AML-193 (cell line): ENCODE measurements at places on chromosomes 6 and 20.

DNA sequence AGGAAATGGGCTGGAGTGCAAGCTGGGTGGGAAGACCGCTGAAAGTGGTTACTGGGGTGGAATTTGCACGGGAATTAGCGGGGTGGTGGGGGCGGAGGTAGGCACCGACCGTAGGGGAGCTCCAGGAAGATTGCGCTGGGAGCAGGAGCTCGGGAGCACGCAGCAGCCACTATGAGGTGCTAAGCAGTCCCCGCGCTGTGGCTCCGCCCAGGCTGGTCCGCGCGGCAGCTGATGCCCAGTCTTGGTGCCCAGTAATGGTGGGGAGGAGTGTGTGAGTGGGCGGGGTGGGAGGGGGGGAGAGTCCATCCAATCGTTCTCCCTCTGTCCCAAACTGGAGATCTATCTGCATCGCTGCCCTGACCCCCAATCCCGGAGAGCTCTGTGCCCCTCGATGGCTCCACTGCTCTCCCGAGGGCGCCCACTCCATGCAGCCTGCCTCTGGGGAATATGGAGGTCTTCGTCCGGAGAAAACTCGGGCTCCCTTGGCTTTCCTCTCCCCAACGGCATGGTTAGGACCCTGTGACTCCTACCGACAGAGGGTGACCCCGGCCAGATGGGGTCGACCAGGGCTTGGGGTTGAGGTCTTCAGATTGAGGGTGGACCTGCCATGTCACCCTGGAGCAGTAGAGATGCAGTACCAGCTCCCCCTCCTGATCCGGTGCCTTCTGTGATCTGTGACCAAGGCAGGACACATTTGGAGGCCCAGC, 5.3 kb downstream of the TP53TG5 start:
- DNase-seq: no peak

DNA sequence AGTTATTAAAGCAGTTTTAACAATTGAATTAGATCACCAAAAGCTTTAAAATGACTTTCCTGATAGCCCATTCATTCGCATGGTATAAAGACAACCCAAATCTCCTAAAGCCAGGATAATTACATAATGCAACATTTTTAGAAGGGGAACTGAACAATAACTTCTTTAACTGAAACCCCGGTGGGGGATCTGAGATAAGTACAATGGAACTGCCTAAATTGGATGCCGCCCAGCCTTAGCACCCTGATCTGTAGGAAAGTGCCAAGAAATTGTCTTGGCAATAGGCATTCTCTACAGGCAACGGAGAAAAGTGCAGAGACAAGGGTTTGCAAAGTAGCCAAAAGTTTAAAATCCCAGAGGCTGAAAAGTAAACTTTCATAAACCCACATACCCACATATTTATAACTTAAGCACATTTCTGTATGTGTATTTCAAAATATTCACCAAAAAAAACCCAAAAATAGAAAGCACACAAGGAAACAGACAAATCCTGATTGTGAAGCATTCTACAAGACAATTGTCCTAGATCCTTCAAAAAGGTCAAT, 98.8 kb upstream of the BEND6 start:
- DNase-seq: no peak

DNA sequence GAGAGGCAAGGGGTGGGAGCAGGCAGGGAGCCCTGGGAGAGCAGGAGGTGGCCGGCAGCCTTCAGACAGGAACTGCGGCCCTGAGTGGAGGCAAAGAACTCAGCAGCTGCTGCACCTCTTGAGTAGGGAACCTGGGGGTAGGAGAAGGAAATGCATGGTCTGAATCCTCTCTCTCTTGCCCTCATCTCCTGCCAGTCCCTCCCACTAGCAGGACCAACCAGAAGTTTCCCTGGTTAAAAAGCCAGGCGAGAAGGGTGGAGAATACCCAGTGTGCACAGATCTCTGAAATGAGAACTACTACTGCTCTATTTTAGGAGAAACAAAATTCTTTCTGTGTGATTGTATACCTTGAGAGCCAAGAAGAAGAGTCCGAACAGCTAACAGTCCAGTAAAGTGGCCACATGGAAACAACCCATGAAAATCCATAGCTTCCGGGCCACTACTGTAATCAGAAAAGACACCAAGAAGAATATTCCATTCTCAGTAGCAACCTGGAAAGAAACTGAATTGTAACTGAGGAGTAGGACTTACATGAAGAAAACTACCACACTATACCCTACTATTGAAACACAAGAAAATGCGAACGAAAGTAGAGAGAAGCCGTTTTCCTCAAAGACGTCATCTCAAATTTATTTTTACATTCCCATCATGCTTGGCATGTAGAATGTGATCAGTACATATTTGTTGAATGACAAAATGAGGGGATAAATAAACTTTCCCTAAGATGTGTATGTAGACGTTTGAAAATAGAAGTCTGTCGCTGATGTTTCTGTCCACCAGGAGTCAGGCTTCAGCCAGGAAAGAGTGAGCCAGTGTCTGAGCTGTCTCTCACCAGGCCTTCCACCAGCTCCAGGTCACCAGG, 25.6 kb downstream of the WRNIP1 start:
- peak; percentile 94 for DNase-seq

DNA sequence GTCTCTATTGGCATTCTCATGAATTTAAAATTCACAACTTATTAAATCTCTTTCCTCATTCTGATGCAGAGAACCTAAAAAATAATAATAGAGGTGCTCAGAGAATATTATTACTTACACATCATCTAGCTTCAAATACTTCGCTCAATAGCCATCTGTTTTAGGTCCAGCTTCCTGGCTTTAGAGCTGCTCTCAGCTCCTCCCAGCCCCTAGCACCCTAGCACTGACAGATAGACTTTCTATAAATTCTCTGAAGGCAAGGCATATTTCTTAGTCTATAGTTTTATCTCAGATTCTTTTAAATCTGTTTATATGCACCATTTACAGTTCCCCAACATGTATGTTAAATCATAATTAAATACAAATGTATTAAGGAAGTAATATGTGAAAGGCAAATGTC, 281.3 kb downstream of the PTPRK start:
- no peak for DNase-seq

DNA sequence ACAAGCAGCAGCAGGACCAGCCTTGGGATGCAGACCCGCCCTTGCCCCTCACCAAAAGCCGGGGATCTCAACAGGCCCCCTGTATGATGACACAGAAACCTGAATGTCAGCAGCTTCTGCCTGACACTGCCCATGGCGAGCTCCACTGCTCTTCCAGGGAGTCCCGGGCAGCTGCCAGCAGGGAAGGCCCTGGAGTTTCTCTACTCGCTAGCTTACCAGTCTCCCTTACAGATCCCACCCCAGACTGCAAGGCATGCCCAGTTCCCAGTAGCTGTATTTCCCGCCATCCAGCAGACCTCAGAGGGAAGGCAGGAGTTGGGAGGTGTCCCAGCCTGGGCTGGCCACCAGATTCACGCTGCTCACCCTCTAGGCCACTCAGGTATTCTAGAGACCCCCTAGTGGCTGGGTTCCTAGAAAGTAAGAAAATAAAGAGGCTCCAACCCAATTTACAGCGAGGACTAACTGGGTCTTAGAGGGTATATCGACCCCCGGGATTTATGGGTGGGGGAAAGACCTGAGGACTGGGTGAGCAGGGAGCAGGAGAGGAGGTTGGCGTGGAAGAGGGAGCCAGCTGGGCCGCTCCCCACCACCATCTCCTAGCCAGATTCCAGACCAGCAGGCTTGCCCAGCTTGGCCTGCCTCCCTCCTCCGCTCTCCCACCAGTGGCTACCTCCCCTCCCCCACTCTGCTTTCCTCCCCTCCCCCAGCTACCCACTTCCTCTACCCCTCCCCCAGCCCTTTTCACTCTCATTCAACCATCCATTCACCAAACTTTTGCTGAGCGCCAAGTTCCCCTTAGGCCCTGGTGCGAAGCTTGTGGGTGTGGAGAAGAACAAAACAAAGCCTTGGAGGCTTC, 9.7 kb upstream of the HMGA1 start:
- no peak for DNase-seq

DNA sequence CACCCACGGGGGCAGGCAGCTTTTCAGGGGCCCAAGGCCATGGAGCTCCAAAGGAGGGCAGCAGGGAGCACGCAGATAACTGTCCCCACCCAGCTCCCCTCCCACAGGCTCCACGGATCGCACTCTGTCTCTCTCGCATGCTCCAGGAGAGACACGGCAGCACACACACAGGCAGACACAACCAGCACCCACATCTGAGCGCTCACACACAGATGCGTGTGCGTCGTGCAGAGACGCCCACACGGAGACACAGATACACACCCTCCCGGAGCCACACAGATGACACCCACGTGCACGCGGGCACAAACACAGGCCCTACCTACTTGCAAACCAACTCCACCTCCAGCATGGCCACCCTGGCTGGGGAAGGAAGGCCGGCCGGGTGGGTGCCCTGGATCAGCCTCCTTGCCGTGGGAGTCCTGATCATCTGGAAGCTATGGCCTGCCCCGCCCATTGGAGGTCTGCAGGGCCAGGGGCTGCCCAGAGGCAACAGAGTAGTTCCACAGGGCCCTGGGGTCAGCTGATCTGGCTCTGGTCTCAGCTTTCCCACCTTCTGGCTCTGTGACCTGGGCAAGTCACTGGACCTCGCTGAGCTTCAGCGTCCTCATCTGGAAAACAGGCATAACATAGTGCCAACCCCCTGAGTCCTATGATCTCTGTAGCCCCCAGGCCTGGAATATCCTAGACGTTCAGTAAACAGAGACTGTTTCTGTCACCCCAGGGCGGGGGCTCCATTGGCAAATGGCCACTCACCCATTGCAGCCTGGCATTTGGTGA, 31.5 kb downstream of the AAR2 start:
- no peak for DNase-seq

- no peak for DNase-seq
Measured at GRCh38 chr20:7792150-7792869, 147.9 kb downstream of the HAO1 start.

DNA sequence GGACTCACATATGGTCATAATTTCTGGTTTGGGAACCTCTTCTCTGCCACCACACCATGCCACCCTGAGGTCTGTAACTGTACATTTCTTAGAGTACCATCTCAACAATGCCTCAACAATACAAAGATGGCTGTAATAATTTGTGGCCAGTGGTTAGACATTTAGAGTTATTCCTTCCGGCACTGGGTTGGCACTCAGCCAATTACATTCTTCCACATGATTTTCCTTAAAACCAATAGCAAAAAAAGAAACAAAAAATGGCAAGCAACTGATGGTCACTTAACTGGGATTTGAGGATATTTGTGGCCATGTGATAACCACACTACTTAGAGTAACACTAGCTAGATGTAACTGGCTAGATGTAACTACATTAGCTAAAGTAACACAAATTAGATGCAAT, 79.9 kb downstream of the SEL1L2 start:
- DNase-seq: no peak

GRCh38 chr6:47439348-47439668, 38.3 kb upstream of the CD2AP start:
- no peak for DNase-seq

- no peak for DNase-seq
Measured at GRCh38 chr20:21053002-21053762, 53.0 kb downstream of the LINC00237 start.

DNA sequence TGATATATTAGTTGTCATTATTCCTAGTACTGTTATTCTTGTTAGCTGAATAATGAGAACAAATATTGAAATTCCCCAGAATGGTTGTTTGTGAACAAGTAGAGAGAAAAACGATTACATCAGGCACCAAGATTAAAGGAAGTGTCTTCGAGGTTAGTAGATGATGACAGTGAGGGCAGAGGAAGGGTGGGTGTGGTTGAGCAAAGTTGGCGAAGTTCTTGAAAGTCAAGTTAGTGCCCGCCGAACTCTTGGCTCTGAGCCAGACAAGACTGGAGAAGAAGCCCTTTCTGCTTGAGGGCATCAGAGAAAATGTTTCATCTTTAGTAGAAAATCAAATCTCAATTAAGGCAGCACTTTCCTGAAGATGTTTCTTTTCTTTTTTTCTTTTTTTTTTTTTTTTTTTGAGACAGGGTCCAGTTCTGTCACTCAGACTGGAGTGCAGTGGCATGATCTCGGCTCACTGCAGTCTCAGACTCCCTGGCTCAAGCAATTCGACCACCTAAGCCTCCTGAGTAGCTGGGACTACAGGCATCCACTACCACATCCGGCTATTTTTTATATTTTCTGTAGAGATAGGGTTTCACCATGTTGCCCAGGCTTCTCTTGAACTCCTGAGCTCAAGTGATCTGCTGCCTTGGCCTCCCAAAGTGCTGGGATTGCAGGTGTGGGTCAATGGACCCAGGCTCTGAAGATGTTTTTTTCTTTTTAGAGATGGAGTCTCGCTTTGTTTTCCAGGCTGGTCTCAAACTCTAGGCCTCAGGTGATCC, 77.1 kb downstream of the SGK1 start:
- peak; percentile 97 for DNase-seq

DNA sequence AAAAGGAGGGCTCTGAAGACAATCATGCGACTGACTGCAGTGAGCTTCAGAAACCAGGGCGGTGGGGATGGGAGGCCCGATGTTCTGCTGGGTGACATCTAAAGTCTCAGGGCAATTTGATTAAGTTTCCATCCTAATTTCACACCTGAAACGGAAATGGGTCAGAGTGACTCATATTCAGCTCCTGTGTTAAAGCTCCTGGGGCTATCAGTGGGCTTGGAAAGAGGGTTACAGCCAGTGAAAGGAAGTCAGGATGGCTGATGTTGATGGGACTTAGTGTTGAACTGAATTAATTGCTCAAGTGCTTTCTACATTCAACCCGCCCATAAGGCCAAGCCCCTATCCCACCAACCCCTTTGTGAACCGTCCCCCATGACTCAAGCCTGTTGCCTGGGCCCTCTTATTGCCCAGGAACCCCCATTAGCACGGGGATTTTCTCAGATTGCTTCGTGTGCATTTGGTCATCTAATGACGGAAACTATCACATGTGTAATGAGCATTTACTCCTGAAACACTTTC, 47.1 kb upstream of the TBC1D7 start:
- no peak for DNase-seq

DNA sequence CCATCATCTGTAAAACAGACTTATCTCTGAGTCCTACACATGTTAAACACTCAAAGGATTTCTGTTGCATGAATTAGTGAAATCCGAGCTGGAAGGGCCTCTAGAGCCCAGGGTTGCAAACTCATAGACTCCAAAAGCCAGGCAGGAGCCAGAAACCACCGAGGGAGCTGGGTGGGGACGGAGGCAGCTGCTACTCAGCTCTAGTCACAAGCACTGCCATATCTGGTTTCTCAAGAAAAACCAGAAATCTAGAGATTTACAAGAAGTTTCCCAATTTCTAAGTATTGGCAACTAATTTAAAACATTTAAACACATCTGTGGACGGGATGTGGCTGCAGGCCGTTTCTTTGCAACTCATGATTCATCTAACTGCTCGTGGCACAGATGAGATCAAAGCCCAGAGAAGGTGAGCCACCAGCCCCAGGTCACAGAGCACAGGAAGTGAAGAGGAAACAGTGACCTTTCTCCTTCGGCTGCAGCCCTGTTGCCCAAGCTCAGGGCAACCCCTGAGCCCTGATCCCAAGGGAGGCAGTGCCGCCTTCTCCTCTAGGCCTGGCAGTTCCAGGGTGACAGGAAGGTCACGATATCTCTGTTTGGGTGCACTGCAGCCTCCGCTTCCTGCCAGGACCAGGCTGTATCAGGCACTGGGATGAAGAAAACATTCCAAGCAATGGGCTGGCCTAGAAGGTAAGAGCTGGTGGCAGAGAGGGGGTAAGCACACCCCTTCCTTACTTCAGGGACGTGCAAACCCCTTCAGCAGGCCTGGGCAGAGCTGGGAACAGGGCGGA, 26.4 kb upstream of the PTGIS start:
- no peak for DNase-seq
